ENCODE measurements at places on chromosomes 1 and 21.
A peak's percentile ranks its signal among the peaks of the same experiment; 100 is the strongest.

DNA sequence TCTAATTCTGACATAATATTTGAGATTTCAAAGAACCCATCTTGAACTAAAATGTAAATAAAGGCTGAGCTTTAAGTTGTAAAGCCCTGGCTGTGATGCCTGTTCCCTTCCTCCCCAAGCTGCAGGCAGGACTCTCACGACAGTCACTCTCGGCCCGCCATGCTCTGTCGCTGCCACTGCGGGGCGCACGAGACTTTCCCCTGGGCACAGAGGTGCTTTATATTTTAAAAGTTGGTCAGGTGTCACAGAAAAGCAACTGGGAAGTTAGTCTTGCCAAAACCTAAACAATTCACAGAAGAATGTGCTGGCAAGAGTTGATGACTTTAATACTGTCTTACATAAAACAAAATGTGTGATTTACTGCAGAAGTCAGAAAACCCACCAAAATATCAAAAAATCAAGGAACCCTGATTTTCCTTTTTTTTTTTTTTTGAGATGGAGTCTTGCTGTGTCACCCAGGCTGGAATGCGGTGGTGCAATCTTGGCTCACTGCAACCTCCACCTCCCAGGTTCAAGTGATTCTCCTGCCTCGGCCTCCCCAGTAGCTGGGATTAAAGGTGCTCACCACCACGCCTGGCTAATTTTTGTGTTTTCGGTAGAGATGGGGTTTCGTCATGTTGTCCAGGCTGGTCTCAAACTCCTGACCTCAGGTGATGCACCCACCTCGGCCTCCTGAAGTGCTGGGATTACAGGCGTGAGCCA lies 10.7 kb downstream of the LRRC47 start:
- no peak for DNase-seq

DNA sequence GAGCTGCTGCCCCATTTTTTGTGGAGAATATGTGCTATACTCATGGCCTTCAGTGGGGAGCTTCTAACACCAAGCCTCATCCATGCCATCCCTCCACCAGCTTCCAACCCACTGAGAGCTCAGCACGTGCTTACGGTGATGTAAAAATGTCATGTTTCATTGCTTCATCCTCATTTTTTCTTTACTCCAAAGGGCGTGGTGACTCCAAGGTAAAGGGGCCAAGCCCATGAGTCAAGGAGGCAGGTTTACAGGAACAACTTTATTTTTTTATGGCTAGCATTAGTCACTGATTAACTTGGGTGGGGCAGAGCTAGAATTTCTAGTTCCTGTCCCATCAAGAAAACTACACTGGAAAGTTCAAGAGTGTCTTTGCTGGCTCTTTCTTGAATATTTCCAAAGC lies at the start of gene C1orf226:
TSS of gene C1orf226 (plus strand) at position 346 of the 400 bp plus-strand sequence. CDS start 174 bp downstream, outside the sequence.
- no peak for DNase-seq

DNA sequence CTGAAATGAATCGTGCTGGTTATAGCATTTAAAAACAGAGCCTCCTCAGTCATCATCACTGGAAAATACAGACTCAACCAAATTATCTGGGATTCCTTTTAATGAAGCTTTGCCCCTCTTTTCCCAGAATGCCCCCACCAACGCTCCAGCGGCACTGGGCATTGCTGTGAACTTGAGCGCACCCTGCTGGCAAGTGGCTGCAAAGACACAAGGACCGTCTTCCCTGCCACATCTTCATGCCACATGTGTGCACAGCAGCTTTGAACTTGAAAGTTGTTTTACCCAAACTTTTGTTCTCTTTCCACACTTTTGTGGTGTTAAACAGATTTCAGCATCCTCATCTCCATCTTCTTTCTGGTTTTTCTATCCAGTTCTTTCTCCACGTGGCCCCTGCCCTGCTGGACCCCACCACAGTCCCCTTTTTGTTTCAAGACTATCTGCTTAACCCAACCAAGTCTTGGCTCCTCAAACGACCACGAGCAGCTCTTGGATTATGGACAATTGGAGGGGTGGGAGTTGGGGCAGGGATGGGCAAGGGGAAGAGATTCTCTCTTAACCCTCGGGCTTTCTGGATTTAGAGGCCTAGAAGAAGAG lies 12.8 kb upstream of the LMX1A start:
- peak; percentile 14 for DNase-seq

DNA sequence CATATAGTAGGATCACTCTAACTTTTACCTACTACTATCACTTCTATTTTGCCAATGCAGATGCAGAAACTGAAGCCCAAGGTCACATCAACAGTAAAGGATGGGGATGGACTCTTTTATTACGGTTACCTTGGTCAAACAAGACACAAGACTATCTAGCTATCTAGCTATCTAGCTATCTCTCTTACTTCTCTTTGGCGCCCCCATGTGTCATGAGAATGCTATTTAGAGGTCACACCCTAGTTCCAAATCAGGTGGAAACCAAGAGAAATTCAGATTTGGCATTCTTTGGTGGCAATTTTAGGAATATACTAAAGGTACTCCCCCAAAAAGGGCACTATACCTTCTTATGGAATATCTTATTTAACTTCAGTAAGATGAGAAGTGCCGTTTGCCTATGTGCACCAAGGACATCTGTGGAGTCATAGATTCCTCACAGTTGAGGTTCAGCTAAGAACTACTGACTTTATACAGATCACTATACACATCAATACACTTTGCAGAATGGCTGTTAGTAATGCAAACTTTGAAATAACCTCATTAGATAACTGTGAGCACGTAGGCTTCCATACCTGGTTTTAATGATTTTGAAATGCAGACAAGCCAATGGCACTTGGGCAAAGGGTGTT lies 6.7 kb downstream of the ZNF648 start:
- DNase-seq, result peak; percentile 24

DNA sequence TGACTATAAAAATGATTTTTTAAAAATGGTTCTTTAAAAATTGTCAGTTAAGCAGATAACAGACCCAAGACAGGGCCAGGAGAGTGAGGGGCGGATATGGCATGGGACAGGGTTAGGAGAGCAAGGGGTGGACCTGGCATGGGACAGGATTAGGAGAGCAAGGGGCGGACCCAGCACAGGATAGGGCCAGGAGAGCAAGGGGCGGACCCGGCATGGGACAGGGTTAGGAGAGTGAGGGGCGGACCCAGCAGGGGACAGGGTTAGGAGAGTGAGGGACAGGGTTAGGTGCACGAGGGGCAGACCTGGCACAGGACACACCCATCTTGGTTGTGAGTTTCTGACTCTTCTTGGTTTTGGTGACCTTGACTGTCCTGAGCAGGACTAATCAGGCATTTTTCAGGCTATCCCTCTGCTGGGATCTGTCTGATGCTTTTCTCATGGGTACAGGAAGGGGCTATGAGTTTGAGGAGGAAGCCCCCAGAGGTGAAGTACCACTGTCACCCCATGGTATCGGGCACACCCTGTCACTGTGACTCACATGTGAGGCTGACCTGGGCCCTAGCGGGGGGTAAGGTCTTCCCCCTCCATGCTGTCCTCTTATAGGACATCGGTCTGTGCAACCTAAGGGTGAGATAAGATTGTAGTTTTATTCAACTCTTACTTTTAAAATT lies 159.0 kb upstream of the COL6A1 start:
- no peak for DNase-seq

DNA sequence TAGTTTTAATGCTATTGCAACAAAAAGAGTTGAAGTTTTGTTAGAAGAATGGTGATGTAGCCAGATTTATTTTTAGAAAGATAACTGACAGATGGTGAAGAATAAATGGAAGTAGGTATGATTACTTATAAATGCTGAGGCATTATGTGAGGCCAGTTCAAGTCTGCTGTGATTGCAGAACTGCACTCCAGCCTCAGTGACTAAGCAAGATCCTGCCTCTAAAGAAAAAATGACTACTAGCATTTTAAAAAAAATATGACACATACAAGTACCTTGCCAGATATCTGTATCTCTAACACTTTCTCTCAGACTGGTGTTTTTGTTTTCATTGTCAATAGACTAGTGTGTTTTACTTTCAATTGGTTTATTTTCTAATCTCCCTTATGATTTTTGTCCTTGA lies 1242.4 kb upstream of the ADGRL4 start:
- no peak for DNase-seq

DNA sequence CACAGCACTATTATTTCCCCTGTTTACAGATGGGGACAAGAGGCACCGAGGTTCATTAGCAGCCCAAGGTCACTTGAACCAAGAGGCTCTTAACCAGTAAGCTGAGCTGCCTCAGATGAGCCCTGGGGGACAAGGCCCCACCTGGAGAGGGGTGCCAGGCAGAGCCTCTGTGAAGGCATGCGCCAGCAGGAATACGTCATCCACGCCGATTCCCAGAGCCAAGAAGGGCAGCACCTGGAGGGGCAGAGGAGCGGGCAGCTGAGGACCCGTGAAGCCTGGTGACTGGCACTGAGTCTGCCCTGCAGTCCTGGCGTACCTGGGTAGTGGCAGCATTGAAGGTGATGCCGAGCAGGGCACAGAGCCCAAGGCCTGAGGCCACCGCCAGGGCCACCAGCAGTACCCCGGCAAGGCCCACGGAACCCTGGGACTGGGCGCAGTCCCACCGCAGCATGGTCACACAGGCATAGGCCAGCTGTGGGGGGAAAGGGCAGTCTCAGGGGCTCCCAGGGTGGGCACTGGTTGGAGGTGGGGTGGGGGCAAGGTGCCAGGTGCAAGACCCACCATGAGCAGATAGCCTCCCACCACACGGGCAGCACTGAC lies 14.1 kb downstream of the PTCH2 start:
- no peak for DNase-seq

DNA sequence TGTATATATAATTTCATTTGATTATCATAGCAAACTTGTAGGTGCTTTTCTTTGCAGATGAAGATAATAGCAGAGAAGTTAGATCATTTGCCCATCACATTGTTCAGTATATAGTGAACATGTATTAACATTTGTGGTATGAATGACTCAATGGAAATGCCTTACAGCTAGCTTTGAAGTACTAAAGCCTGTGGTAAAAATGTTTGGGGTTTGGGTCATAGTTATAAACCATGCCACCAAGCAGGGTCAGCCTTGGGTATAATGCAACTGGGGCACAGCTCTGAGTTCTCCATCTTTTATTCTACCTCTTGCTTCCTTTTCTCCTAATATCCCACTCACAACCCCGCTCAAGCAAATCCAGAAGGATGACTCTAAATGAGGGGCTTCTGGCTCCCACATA lies 141.6 kb downstream of the KCNT2 start:
- DNase-seq, result no peak

GRCh38 chr1:214018386-214019268 lies 30.9 kb downstream of the PROX1 start:
- DNase-seq, result no peak

- DNase-seq, result no peak
These were observed 115.5 kb downstream of the PPIAL4G start for GRCh38 chr1:148367596-148367995.

GRCh38 chr1:50378770-50379169 lies 44.5 kb downstream of the DMRTA2 start:
- DNase-seq, result no peak

DNA sequence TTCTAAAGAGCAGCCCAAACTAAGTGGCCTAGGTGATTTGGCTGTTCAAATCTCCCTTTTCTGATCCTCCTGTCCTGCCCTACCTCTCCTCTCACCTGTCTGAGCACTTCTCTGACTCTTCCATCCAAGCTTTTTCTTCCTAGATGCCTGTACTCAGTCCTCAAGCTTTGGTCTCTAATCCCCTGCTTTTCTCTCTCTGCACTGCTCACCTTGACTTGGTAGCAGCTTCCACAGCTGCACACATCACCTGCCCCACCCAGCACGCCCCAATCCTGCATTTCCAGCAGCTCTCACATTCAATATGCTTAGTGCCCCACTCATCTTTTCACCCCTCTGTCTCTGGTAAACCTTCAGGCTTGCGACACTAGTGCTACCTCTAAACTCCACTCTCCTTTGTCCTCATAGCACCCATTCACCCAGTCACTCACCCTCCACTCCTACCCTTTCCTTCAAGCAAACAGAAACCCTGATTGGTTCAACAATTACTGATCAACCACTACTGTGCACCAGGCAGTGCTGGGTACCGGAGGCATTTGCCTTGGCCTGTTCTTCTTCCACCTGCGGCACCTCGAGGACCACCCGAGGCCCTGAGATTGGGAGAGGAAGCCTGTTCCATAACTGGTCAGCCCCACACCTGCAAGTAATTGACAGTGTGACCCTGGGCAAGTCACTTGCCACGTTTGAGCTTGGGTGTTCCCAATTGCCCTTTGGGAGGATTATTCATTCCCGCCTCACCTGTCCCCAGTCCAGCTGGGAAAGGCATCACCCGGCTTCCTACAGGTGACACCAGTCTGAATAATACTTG lies 136.1 kb upstream of the EDN2 start:
- DNase-seq, result no peak
